NCI-H1417 (cell line): ENCODE measurements at places on chromosomes 12 and 14.

- no peak for DNase-seq
These were observed 9.4 kb downstream of the ERP27 start for GRCh38 chr12:14928931-14929330.

- no peak for DNase-seq
These were observed 1.4 kb downstream of the SYT10 start for GRCh38 chr12:33438025-33438772.

DNA sequence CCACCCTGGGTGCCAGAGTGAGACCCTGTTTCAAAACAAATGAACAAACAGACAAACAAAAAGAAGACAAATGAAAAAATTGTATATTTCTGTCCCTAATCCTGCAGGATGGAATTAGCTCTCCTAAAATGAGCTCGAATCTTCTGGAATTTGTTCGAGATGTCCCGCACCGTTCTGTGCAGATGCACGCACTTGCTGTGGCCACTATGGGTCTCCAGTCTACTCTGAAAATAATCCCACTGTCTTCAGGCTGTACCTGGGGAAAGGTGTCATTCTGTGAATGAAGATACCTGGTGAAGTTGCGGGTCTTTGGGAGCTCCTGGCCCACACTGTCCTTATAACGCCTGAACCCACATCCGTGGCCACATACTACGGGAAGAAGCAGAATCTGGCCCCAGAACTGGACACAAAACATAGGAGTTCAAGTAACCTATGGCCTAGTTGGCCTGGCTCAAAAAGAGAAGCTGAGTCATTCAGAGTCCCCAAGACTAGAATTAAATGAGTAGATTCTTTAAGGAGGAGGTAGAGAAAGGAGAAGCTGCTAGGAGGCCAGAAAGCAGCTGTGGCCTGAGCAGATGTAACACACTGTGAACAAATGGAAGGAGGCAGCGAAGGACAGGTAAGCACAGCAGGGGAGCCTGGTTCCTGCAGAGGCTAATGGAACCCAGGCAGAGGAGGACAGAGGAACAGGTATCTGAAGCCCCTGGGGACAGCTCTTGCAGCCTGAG lies 108.6 kb downstream of the FOXN3 start:
- DNase-seq: no peak

- no peak for DNase-seq
These were observed 69.3 kb downstream of the HECTD1 start for GRCh38 chr14:31138301-31138700.

GRCh38 chr12:112207397-112207924 lies 82.1 kb downstream of the TRAFD1 start:
- no peak for DNase-seq

DNA sequence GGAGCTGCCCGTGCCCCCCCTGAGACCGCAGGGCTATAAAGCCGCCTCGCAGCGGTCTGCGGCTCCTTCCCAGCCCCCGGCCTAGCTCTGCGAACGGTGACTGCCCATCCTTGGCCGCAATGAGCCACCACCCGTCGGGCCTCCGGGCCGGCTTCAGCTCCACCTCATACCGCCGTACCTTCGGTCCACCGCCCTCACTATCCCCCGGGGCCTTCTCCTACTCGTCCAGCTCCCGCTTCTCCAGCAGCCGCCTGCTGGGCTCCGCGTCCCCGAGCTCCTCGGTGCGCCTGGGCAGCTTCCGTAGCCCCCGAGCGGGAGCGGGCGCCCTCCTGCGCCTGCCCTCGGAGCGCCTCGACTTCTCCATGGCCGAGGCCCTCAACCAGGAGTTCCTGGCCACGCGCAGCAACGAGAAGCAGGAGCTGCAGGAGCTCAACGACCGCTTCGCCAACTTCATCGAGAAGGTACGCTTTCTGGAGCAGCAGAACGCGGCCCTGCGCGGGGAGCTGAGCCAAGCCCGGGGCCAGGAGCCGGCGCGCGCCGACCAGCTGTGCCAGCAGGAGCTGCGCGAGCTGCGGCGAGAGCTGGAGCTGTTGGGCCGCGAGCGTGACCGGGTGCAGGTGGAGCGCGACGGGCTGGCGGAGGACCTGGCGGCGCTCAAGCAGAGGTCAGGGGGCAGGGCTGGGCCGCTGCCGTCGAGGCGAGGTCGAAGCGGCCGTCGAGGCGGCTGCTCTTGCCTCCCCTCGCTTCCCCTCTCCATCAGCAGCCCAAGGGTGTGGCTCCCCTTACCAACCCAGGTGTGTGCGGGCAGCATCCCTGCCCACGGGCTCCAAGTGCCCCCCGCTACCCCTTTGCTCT lies at the start of gene PRPH:
TSS of gene PRPH (plus strand) at position 66 of the 855 bp plus-strand sequence. CDS start at position 120, 54 bp downstream.
- DNase-seq: no peak

- no peak for DNase-seq
These were observed 25.9 kb downstream of the SSH1 start for GRCh38 chr12:108831309-108831991.

DNA sequence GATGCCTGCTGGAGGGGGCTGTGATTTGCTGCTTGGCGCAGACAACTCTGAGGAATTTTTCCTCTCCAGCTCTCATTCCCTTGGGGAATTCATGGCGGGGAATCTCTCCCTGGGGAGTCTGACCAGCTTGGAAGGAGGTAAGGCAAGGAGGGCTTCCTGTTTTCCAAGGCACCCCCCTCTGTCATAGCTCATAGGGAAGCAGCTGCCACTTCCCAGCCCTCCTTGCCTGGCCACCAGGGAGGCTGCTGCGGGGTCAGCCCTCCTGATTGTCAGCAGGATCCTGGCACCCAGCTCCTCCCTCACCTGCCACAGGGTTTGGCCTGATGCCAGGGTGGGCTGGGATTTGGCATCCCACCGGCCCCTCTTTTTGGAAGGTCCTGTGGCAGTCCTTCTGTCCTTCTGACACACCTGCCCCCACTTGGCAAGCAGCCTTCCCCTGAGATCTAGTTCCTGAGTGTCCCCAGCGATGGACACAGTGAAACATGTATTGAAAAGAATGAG lies 74.9 kb downstream of the TSPAN9 start:
- DNase-seq: peak; percentile 35

- DNase-seq: peak; percentile 67
These were observed 63.8 kb downstream of the FBXO33 start for GRCh38 chr14:39368261-39368959.

DNA sequence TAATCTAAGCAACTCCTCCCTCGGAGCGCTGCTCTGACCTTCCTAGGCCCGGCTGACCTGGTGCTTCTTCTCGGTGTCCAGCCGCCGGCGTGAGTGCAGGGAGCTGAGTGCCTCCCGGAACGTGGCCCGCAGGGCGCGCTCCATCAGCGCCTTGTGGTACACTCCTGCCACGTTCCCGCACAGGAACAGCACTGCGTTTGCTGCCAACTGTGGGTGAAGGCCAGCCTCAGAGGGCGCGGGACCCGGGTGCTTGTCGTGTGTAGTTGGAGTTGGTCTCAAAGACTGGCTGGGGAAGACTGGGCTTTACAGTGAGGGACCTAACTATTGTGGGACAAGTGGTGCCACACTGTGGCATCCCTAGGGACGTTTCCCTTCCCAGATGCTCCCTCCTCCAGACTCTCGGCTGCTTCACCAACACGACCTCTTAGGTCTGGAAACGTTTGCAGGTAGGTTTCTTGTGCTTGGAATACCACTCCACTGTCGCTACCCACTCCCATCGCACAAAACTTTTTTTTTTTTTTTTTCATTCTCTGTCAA lies 3.1 kb downstream of the ADCY4 start:
- DNase-seq: no peak

- DNase-seq: no peak
These were observed 53.7 kb downstream of the PLEKHA5 start for GRCh38 chr12:19183121-19183838.

GRCh38 chr14:61565181-61565580 lies 130.1 kb upstream of the HIF1A start:
- no peak for DNase-seq

DNA sequence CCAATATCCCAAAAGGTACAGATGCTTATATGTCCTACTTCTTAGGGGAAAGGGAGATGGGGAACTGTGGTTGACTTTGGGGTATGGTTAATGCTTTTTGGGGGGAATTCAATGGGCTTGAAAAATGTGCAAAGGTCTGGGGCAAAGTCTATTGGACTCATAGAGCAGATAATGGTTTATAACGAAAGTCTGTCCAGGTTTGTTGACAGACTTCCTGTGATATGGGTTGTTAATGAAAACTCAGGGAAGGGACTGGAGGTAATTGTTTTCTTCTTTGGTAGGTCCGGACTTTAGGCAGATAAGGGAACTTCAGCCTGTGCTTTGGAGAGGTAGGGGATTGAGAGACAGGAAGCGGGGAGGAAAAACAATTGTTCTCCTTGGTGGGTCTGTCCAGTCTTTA lies 46.2 kb upstream of the LTA4H start:
- DNase-seq: no peak

GRCh38 chr14:100783630-100784370 lies 42.1 kb upstream of the MEG3 start:
- DNase-seq: peak; percentile 77

DNA sequence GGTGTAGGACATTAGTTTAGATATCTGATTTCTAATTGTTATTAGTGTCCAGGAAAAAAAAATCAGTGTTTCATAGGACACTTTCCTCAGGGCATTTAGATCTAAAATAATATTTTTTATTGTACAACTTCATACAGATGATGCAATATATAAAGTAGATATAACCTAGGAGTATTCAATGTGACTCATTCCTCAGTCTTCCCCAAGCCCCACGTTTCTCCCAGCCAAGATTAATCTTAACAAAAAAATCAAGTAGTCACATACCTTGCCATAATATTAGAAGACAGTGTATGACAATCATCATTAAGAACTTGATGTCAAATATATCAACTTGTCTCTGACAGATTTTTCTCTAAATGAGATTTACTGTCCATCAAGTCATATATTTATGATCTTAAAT lies 37.1 kb downstream of the PPFIA2 start:
- DNase-seq: no peak

- no peak for DNase-seq
These were observed 233.5 kb upstream of the TMEM132C start for GRCh38 chr12:128033473-128033872.

GRCh38 chr12:6034596-6034995 lies 89.5 kb upstream of the ANO2 start:
- no peak for DNase-seq
